Astrocyte of the spinal cord (primary cell): ENCODE measurements at places on chromosomes 11 and 22.

GRCh38 chr22:38572065-38572464, 2.1 kb upstream of the DMC1 start:
- DNase-seq = peak; percentile 63

DNA sequence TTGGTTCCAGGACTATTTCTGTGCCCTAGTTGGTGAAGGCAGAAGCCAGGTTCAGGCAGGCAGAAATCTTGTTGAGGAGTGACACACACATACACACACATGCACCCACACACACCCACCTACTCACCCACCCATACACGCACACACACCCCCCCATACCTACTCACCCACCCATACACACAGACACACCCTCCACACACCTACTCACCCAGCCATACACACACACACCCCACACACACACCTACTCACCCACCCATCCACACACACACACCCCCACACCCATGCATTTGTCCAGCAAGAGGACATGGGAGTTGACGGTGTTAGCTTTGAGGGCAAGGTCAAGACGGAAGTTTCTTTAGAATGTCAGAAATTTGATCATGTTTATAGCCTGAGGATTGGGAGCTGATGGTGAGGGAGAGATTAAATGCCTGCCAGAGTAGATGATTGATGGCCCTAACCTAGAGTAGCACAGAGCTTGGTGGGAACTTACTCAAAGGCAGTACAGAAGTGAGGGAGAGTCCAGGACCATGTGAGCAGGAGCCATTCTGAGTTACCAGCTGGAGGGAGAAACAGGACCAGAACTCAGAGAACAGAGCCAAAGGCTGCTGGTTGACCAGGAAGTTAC, 68.9 kb downstream of the CYB5R2 start:
- no peak for DNase-seq

DNA sequence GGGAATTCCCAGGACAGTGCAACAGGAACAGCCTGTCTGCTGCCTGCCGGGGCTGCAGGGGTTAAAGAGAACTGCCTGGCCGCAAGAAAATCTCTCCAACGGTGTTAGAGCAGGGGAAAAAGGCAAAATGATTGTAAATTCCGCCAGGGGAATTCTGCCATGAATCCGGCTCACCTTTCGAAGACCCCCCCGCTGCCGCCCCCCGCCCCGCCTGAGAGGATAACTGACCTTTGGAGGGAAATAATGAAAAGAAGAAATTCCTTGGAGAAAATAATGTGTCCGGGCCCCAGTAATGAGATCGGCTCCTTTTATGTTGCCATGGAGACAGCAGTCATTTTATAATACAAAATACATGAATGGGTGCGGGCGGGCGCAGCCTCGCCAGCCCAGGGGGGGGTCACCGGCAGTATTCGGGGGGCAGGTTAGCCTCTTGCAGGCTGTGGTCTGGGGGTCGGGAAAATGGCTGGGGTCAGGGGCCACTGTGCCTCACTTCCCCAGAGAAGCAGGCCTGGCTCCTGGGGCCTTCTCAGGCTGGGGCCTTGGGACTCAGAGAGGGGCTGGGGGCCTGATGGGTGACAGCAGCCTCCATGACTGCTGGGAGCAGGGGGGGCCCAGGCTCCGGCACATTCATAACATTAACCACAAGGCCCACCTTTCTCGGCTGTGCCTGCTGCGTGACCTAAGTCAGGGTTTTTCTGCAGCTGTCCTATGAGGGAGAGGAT, 228.1 kb downstream of the MN1 start:
- no peak for DNase-seq

GRCh38 chr11:108628812-108629211, 35.2 kb upstream of the EXPH5 start:
- DNase-seq = no peak

- peak; percentile 61 for DNase-seq
These were observed 57.0 kb downstream of the BCR start for GRCh38 chr22:23237201-23237798.

GRCh38 chr22:27603800-27604144, 197.8 kb downstream of the MN1 start:
- peak; percentile 57 for DNase-seq

- DNase-seq = no peak
These were observed 182.5 kb upstream of the TENM4 start for GRCh38 chr11:79623375-79623774.

DNA sequence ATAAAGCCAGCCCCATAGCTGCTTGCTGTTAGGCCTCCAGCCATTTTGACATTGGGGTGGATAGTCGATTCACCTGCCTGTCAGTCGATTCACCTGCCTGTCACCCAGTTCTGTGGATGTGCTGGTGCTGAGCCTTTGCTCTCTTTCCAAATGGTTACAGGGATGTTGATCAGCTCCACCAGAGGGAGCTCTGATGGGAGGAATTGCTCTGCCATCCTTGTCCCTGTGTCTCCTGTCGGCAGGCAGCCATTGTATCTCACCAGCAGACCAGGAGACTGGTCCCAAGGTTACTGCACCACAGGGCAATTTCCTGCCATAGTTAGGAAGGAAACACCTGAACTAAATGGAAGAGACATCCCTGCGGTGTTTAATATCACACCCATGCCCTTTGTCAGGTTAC, 6.1 kb downstream of the MPEG1 start:
- DNase-seq = no peak

DNA sequence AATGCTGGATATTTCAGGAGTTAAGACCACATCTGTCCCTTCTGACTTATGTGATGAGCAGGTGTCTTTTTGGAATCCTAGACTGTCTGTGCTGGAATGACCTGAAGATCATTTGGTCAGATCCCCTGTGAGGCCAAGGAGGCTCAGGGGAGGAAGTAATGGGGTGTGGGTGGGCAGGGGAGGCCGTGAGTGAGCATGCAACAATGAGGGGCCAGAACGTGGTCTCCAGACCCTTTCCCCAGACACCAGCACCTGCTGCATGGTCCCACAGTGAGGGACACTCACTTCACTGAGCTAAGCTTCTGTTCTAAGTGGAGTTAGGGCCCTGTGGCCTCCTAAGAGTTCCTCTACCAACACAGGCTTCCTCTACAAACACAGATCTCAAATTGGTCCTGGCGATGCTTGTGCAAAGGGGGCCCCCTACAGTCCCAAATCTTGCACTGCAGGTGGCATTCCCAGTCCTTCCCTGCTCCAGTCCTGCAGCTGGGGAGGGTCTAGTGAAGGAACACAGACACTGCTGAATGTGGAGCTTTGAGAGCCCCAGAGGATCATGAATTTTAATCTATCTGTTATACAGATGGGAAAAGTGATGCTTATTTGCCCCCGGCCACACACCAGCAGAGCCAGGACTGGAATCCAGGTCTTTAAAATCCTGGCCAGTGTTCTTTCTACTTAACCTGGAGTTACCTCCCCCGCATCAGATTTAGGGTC, 7.4 kb downstream of the USP2 start:
- DNase-seq = peak; percentile 70

DNA sequence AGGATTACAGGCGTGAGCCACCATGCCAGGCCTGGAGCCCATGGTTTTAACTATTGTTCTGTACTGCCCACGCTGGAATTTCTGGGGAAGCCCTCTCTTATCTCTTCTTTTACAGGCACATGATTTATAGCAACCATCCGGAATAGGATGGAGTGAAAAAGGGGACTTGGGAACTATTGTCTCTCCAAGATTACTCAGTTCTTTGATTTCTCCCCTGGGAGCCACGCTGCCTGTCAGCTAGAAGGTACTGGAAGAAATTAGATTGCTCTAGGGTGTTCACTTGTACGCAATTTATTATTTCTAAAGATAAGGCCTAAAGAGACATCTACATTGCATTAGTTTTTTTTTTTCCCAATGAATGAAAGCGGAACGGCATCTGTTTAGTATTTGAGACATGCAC, 65.6 kb upstream of the PTPRJ start:
- no peak for DNase-seq

DNA sequence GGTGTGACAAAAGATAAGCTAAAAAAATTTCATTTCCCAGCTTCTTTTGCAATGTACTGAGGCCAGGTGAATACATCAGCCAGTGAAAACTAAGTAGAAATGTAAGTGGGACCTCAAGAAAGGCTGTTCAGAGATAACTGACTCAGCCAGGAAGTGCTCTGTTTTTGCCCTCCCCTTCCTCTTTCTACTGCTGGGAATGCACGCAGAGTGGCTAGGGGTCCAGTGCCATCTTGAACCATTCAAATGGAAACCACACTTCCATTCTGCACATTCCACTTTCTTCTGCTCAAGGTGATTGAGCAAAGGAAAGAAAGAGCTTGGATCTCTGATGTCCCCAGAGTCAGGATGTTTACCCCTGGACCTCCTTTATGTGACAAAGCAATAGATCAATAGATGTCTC, 27.8 kb upstream of the LMO2 start:
- DNase-seq = no peak

DNA sequence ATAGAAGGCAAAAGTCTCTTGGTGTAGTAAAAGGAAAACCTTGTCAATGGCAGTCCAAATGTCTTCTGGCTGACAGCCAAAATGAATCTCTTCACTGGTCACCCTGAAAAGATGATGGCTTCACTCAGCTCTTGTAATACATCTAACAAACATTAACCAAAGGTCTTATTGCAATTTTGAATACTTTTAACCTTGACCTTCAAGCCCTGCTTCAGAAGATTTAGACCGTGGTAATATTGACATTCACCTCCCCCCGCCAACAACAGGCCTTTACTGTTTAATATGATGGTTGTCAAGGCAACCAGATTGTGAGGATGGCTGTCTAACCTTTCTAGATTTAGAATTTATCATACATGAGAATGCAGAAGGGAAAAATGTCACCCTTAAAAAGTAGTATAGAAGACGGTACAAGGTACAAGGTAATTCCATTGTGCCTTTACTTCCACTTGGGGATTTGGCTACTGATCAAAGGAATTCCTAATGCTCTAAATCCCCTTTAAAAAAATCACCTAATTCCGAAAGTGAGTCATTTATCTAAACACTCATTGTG, 342.3 kb downstream of the LARGE1 start:
- DNase-seq = no peak

DNA sequence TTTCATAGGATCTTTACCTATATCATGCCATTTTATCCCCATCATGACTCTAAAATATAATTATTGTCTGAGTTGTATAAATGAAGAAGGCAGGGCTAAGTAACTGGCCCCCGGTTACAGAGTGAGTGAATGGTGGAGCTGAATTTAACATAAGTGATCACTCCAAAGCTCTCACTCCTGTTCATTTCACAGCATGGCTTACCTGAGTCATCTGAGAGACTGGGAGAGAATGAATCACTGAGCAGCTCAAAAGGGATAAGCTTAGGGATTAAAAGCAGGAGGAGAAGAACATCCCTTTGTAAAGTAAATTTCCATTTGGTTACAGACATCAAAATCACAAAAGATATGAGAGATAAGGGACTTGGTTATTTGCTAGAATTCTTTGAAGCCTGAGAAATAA, 294.0 kb upstream of the CTSC start:
- DNase-seq = peak; percentile 41

DNA sequence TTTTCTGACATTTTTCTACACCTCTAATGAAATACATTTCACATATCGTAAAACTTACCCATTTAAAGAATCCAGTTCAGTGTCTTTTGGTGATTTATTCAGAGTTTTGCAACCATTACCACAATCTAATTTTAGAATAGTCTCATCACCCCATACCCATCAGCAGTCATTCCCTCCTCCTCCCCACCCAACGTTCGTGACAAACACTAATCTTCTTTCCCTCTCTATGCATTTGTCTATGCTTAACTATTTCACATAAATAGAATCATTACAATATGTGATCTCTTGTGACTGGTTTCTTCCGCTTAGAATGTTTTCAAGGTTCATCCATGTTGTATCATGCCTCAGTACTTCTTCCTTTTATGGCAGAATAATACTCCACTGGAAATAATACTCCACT, 9.5 kb downstream of the TTC28 start:
- DNase-seq = no peak

DNA sequence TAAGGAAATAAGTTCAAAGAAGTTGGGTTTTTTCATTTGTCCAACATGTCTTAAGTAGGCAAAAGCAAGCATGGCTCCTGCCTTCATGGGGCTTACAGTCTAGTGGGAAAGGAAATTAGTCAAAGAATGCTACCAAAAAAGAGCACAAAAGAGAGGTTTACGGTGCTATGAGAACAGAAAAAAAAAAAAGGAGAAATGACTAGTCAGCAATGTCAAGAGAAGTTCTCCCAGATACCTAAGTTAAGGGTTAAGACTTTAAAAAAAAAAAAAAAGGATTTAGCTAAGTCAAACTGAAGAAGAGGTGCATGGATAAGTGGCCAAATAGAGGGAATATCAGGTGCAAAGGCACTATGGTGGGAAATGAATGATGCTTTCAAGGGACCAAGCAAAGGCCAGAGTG, 29.3 kb downstream of the SERGEF start:
- no peak for DNase-seq

GRCh38 chr22:27845644-27846043, 44.1 kb upstream of the MN1 start:
- DNase-seq = no peak

- no peak for DNase-seq
These were observed 11.1 kb upstream of the CDC42EP2 start for GRCh38 chr11:65303555-65303954.

DNA sequence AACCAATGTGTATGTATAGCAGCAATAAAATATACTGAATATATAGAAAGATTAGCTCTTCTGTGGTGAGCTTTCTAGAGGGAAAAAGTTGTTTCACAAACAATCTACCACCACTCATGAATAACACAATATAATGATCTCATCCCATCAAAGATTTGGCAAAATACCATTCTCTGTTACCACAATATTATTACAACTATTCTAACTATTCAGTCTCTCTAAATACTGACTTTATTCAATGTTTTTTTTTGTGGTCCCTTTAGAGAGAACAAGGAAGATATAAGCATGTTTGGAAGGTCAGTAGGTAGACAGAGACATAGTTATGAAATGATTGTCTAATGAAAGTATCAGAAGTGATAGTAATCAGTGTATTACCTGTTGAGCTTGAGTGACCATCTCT, 7.8 kb downstream of the CCDC90B start:
- peak; percentile 65 for DNase-seq

DNA sequence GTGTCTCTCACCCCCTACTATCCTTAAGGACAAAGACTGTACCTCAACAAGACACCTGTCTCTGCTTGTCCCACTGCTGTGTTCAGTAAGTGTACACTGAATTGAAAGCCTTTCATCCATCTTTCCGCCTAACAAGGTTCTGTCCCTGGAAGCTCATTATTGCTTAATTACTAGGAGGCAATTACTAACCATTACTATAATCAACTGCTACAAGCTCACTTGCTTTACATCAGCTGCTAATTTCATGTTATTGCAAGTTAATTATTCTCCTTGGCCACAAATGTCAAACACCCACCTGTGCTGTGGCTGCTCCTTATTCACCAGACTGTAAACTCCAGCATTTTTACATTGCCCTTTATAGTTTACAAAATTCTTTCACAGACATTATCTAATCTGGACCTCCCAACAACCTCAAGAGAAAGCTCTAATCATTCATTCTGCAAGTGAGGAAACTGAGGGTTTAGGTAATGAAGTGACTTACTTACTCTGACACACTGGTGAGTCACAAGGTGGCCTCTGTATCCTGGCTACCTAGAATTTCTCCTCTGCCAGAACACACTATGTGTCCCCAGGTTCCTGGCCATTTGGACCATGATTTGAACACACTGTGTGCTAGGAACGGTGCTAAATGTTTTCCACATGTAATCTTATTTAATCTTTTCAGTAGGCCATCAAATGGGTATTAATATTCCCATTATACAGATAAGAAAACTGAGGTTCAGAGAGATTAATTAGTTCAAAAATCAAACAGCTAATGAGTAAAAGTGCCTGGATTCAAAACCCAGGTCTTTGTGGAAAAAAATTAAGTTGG, 66.7 kb downstream of the RAB30 start:
- DNase-seq = no peak
